ENCODE measurements at places on chromosomes 5 and 9.

DNA sequence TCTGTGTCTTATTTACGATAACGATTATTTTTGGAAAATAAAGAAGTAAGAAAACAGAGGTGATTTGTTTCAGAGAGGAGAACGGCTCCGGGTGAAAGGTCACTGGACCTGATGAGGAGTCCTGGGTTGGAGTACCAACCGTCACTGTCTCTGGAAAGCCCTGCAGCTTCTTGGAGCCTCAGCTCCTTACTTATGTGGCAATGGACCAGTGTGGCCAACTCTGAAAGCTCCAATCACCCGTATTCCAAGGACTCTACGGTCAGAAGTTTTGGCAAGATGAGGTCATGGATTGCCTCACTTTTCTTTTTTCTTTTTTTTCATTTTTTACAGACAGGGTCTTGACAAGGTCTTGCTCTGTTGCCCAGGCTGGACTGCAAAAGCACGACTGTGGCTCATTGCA is 84.8 kb downstream of the KLF4 start:
- DNase-seq, result no peak

DNA sequence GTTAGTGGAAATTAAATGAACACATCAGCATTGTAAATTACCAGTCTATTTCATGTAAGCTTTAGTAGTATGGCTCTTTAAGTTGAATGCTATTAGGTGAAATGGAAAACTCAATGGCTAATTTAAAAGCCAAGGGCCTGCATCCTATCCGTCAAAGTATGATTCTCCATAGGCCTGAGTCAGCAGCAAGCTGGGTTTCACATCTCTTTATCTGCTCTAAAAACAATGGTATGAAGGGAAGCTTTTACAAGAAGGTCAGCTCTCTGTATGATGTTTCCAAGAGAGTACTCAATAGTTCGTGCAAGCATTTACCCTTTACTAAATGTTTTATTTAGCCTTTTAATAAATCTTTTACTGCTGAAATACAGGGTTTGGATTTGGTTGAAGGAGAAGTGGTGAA is 62.8 kb downstream of the MAP1B start:
- no peak for DNase-seq

DNA sequence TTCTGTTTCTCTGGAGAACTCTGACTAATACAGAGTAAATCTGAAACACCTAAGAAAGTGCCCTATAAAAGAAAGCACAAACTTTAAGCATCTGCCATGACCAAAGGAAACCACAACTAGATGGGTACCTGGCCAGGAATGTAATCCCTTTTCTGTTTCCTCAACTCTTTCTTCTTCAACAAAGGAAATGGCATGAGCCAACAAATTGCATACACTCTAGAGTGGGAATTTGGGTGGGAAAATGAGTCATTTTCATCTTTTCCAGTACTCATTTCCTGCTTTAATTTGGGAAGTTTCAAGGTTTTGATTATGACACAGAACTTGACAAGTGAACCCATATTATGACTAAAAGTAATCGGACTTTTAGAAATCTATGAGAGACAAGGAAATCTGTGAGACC is 349.2 kb upstream of the RORB start:
- DNase-seq, result no peak

GRCh38 chr5:172442592-172442991 is 11.7 kb downstream of the SH3PXD2B start:
- DNase-seq, result peak; percentile 68

GRCh38 chr5:149035372-149035790 is 27.5 kb downstream of the SH3TC2 start:
- peak; percentile 76 for DNase-seq

DNA sequence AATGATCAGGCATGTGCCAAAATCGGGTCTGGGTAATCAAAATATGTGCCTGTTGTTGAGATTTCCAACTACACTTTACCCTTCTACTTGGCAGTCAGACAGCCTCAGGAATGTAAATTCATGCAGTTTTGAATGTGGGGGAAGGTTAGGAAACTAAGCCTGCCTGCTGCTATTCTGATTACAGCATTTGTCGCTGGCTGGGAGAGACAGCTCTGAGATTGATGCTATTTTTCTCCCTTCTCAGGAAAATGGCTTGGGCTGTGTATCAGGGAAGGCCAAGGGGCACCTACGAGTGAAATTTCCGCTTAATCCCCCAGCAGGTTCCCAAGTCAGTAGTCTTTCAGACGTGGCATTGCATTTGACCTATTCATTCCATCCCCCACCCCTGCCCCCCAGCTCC is 3.6 kb upstream of the RGS7BP start:
- DNase-seq, result no peak

Measured in AG10803 (cell line).